ENCODE measurements at places on chromosomes 7 and 10. TPM values are rescaled to one million over a fixed set of nuclear protein-coding genes. Genes with fewer than 3 reads are reported as not detected.

The MYOF gene
- 57.2 TPM for total RNA-seq

The CFAP43 gene
- not detected for total RNA-seq

The PTPRE gene
- 26.2 TPM for total RNA-seq

The RASA4B gene
- 10.9 TPM for total RNA-seq

The MYH16 gene
- total RNA-seq, result not detected

The ANKIB1 gene
- total RNA-seq, result 34.8 TPM

The STEAP1 gene
- total RNA-seq, result 4.1 TPM

The ACBD7 gene
- total RNA-seq, result not detected

The DGKI gene
- 1.2 TPM for total RNA-seq

The SORBS1 gene
- total RNA-seq, result 148 TPM

The HMX3 gene
- total RNA-seq, result 1.7 TPM

The ENO4 gene
- total RNA-seq, result 0.27 TPM

The CNPY1 gene
- total RNA-seq, result not detected

The YWHAG gene
- total RNA-seq, result 48.6 TPM

The CUX1 gene
- total RNA-seq, result 83.4 TPM

The AMPH gene
- 5.9 TPM for total RNA-seq

The TMEM196 gene
- 3.4 TPM for total RNA-seq

The NFE2L3 gene
- total RNA-seq, result 11.4 TPM

The ZP3 gene
- 3.4 TPM for total RNA-seq
